ENCODE measurements at places on chromosomes 12 and 14. TPM values are rescaled to one million over a fixed set of nuclear protein-coding genes. Genes with fewer than 3 reads are reported as not detected.

SRRM4 gene
- 0.02 TPM for polyA plus RNA-seq

NPAS3 gene
- 8.7 TPM for polyA plus RNA-seq

SLC5A8 gene
- polyA plus RNA-seq: 33.1 TPM

MYL6B gene
- polyA plus RNA-seq: 155 TPM

PZP gene
- polyA plus RNA-seq: 0.55 TPM

LRP1 gene
- polyA plus RNA-seq: 64.5 TPM

LIN7A gene
- 21.8 TPM for polyA plus RNA-seq

ARID2 gene
- 49.7 TPM for polyA plus RNA-seq

AKAP6 gene
- polyA plus RNA-seq: 2.9 TPM

RFX4 gene
- 0.20 TPM for polyA plus RNA-seq

LUM gene
- 31.5 TPM for polyA plus RNA-seq

BEGAIN gene
- 2.2 TPM for polyA plus RNA-seq

EGLN3 gene
- 19.8 TPM for polyA plus RNA-seq

ESR2 gene
- polyA plus RNA-seq: 2.0 TPM

SLC17A8 gene
- polyA plus RNA-seq: 0.35 TPM

CLEC4D gene
- polyA plus RNA-seq: 0.43 TPM

KNTC1 gene
- 80.0 TPM for polyA plus RNA-seq

CMKLR1 gene
- polyA plus RNA-seq: 3.1 TPM

SYNDIG1L gene
- 0.50 TPM for polyA plus RNA-seq

KLRK1 gene
- 1.8 TPM for polyA plus RNA-seq

CATSPERB gene
- polyA plus RNA-seq: 0.96 TPM

GALNT4 gene
- 8.7 TPM for polyA plus RNA-seq

NUAK1 gene
- polyA plus RNA-seq: 9.9 TPM

LPAR5 gene
- 0.91 TPM for polyA plus RNA-seq

PTGER2 gene
- polyA plus RNA-seq: 5.4 TPM

KRT78 gene
- polyA plus RNA-seq: not detected

TSHR gene
- 0.88 TPM for polyA plus RNA-seq

ZFHX2 gene
- 9.6 TPM for polyA plus RNA-seq
